ENCODE measurements at places on chromosomes 5 and 9. TPM values are rescaled to one million over a fixed set of nuclear protein-coding genes. Genes with fewer than 3 reads are reported as not detected.

PRR16 gene
- 0.49 TPM for total RNA-seq

MARCHF11 gene
- not detected for total RNA-seq

LCNL1 gene
- not detected for total RNA-seq

AQP7 gene
- 0.17 TPM for total RNA-seq

CORO2A gene
- 9.3 TPM for total RNA-seq

ADAMTS2 gene
- total RNA-seq = not detected

MUSK gene
- not detected for total RNA-seq

PKD2L2 gene
- not detected for total RNA-seq

FOXD4L6 gene
- not detected for total RNA-seq

NUTM2G gene
- total RNA-seq = not detected

KCNN2 gene
- total RNA-seq = not detected

BASP1 gene
- total RNA-seq = not detected

PCDHA13 gene
- 0.86 TPM for total RNA-seq

SLCO6A1 gene
- not detected for total RNA-seq

IL17B gene
- 1.4 TPM for total RNA-seq

GRCh38 chr5:133751421-133751820, 139.1 kb upstream of the FSTL4 start:
- DNase-seq = no peak

GRCh38 chr5:87581661-87582060, 168.9 kb upstream of the CCNH start:
- peak; percentile 84 for DNase-seq

DNA sequence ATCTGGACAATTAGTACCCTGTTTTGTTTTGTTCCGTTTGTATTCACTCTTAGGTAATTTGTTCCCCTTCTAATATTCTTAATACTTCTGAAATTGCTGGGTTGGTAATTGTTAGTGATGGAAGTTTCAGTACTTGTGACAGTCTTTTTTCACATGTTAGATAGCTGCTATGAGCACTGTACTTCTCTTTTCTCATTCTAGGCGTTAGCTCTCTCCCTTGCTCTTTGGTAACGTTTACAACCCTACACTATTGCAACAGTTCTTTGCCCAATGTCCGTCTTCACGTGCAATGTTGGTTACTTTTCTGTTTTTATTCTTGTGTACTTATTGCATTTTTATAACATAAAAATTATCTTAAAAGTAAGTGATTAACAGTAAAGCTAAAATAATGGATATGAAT, 1509.0 kb downstream of the MAT2B start:
- DNase-seq = no peak

GRCh38 chr5:14357851-14358250, 214.7 kb downstream of the TRIO start:
- peak; percentile 73 for DNase-seq

GRCh38 chr5:42807722-42808447, 3.8 kb downstream of the SELENOP start:
- DNase-seq = peak; percentile 2

- peak; percentile 66 for DNase-seq
These were observed 4.1 kb downstream of the MRPS2 start for GRCh38 chr9:135504262-135505243.

DNA sequence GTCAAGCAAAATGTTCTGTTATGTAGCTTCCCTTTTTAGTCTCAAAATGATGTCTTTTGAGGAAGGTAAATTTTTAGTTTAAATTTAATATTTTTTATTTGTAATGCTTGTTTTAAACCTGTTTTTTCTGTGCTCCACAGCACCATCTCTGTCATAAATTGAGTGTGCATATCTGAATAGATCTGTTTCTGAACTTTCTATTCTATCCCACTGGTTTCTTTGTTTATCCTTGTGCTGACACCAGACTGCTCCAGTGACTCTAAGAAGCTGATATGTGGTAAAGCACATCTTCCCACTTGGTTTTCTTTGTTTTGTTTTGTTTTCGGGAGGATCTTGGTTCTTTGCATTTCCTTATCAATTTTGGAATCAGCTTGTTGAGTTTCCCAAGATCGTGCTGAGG, 7.1 kb upstream of the RNF145 start:
- DNase-seq = no peak

DNA sequence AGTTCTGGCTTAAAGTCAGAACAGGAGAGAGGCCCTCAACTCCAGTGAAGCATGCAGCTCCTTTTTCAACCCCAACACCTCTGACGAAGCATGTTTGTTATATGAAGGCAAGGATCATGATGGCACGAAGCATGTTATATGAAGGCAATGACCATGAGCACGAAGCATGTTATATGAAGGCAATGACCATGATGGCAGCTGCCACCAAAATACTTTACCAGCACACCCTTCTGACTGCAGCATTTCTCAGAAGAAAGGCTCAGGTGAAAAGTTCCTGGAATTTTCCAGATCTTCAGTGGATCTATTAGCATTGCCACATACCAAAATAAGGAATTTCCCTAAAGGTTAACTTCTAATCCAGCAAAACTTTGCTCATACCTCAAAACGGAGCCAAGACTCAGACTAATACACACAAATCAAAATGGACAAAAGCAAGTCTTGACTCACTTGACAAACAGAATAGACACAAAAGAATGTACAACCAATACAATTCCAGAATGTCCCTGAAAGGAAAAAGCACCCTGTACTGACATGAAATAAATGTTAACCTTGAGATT, 217.4 kb downstream of the FANCC start:
- DNase-seq = no peak

GRCh38 chr9:86288499-86289198, 6.3 kb upstream of the ISCA1 start:
- no peak for DNase-seq

GRCh38 chr9:30197954-30198353, 2186.5 kb upstream of the ACO1 start:
- no peak for DNase-seq

GRCh38 chr5:39892708-39893107, 467.9 kb upstream of the DAB2 start:
- DNase-seq = no peak

- DNase-seq = no peak
These were observed 17.6 kb upstream of the ADAM19 start for GRCh38 chr5:157593052-157593757.

GRCh38 chr5:53482717-53483638, 2.5 kb downstream of the FST start:
- no peak for DNase-seq

- DNase-seq = no peak
These were observed 160.2 kb upstream of the TBCA start for GRCh38 chr5:77936365-77936693.

- DNase-seq = no peak
These were observed 35.2 kb upstream of the CSNK1G3 start for GRCh38 chr5:123476731-123477130.

- no peak for DNase-seq
These were observed 201.8 kb upstream of the NMUR2 start for GRCh38 chr5:152606776-152607364.

GRCh38 chr5:165630261-165630778, 2124.9 kb downstream of the MAT2B start:
- peak; percentile 64 for DNase-seq

DNA sequence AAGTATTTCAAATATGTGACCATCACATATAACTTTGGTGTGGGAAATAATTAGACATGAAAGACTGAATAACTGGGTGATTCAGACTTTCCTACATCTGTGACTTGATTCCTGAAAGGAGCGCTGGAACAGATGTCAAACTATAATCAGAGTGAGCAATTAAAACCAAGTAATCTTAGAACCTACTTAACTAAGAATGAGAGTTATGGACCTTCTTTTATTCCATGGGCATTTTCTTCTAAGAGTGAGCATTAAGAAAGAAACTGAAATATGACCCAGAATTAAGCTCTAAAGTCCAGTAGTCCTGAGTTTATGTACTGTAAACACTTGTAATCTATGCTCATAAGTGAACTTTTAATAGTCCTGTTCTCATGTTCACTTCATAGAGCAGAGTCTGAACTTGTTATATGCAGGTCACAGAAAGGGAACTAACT, 68.4 kb downstream of the PAM start:
- no peak for DNase-seq

- no peak for DNase-seq
These were observed 390.2 kb upstream of the SGCD start for GRCh38 chr5:155936520-155937406.

DNA sequence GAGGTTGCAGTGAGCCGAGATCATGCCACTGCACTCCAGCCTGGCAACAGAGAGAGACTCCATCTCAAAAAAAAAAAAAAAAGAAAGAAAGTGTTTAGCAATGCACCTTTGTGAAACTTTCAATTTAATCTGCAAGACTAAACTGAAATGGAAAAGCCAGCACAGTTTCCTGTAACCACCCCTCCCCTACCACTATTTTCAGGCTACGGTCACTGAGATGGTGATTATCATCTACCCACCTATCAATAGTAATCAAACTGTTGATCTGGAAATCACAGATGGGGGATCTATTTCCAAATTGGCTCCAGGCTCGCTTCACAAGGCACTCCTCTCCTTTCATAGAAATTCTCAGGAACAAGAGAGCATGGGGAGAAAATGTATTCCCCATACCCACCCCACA, 30.6 kb upstream of the IL7R start:
- no peak for DNase-seq

GRCh38 chr9:137220317-137221094, 1.5 kb downstream of the RNF208 start:
- DNase-seq = no peak

GRCh38 chr5:113212244-113212920, 222.4 kb downstream of the TSSK1B start:
- no peak for DNase-seq

GRCh38 chr9:112860451-112860850, 30.2 kb downstream of the SLC46A2 start:
- DNase-seq = no peak

DNA sequence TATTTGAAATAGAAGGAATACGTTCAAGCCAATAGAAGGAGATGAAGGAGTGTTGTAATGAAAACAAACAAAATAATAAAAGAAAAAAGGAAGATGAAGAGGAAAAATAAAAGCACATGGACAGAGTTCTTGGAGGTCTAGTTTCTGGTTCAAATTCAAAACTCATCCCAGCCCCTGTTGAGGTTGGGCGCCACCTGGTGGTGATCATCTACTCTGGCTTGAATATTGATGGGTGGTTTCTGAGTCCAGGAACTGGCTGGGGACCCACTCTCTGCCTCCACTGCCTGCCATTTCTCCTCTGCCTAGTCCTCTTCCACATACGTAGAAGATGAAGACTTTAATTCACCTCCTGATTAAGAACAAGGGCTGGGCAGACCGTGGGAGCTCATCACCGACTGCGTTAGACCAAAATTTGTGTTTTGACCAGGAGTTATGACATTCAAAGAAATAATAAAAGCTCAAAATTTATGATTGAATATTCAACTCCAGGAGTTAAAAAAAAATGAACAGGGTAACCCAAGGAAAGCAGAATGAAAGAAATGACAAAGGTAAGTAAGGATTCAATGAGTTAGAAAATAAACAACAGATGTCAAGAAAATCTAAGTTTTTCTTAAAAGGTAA, 99.0 kb upstream of the SLC1A3 start:
- peak; percentile 58 for DNase-seq

DNA sequence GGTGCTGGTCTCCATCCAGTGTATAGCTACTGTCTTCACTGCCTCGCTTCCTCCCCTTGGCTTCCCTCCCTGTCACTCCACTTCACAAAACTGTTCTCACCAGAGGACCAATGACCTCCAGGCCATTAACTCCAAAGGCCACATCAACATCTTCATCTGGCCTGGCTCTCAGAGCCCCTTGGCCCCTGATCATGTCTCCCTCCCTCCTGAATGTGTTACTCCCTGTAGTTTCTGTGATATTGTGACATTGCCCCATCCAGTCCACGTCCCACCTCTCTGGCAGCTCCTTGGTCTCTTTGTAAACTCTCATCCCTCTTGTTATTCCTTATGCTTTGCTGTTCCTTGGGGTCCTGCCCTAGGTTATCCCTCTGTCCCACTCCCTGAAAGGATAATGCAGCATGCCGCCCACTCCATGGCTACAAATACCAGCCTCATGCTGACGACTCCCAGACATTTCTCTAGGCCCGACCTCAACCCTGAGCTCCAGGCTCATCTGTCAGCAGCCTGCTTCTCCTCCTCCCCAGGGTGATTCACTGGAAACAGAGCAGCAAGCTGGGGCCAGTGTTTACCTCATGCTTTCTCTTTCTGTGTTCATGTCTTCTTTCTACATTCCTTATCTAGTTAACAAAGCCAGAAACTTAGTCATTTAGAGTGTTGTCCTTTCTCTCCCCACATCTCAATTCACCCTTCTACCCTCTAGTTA, 312.2 kb downstream of the SPOCK1 start:
- no peak for DNase-seq

DNA sequence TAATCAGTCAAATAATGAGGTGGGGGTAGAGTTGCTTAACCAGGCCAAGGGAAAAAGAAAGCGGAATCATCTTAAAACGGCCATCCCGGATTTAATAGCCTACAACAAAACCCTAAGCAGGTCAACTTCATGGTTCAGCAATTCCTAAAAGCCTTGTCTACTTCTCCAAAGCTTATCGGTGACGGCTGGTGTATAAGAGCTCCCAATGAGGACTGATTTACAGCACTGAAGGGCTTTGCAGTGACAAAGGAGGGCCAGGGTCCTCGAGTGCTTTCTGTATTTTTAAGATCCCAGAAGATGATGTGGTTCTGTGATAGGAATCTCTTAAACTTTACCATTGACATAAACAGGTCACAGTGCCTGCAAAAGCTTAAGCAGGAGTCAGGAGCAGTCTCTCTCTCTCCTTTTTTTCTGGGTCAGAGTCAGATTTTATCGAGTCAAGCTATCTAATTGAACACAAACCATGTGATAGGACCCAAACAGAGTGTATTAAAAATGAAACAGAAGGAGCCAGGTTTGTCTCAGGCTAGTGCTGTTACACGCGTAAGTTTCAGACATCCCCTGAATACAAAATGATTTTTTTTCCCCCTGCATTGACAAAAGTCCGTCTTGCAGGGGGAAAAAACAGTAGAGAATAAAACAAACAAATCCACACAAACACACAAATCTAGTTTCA, 663.6 kb upstream of the ZNF608 start:
- peak; percentile 76 for DNase-seq

- DNase-seq = no peak
These were observed 6.6 kb downstream of the PCDHGC5 start for GRCh38 chr5:141495453-141495811.

DNA sequence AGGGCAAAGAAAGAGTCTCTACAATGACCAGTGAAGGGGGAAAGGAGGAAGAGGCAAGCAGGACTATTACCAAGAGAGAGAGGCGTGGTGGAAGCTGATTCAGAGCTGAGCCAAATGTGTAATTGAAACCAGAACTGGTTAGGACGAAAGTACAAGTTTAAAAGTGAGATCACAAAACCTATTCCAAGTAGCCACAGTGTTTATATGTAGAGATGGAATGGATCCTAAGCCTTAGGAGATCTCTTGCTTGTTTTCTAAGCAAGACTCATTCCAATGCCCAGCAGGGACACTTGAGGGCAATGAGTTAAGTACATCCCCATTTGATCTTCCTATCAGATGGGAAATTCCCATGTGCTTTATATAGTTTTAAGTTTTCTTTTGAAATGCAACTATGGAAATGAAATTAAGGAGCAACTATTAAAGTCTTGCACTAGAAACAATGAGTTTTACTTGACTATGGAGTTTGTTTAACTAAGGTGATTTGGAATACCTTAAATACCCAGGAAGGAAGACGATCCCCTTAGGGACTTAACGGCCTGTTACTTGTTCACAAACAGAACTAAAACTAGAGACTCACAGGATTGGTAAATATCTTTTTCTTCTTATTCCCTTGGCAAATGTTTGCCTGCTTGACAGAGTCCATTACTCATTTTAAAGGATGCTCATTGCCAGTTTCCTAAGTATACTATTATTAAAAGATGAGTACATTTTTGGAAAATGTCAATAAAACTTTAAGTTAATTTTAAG, 51.1 kb upstream of the SNX2 start:
- no peak for DNase-seq

- DNase-seq = no peak
These were observed 338.2 kb downstream of the NFIB start for GRCh38 chr9:13975611-13976290.

- no peak for DNase-seq
These were observed 137.3 kb downstream of the SLC12A2 start for GRCh38 chr5:128220841-128221240.

Measured in G401 (cell line).